ENCODE measurements at places on chromosomes 4 and X. TPM values are rescaled to one million over a fixed set of nuclear protein-coding genes. Genes with fewer than 3 reads are reported as not detected.
A peak's percentile ranks its signal among the peaks of the same experiment; 100 is the strongest.

DIPK2B gene
- 57.9 TPM for total RNA-seq

RNF175 gene
- not detected for total RNA-seq

DNA sequence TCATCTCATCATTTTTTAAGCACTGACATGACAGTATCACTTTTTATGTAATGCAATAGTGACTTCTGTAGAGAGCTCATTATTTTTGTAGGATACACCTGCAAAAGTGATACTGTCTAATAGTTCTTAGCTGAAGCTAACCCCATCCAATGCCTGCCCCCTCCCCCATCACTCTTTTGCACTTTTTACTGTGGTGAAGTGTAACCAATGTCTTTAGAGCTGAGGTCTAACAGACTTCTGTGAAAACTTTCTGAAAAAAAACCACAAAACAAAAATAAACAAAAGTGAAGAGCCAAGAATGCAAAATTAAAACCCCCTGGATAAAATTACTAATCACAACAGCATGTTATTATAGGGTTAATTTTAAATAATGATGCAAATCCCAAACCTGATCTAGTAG is 301.1 kb downstream of the ANK2 start:
- DNase-seq, result no peak

DNA sequence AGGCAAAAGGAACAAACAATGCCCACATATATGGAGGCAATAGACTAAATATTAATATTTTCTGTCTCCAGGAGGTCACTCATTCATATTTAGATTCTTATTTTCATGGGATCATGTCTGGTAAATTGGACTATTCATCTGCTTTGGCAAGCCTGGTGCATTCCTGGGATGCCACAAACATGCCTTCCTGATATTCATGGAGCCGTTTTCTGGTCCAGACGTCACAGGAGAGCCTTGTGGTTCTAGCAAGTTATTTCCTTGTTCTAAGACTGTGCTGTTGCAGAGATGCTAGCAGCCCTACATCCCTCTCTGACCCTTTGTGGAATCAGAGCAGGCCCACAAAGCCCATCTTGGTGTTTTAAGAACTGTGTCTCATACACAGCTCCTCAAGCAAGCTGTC is 16.1 kb upstream of the EXOSC9 start:
- DNase-seq, result peak; percentile 72

PGM2 gene
- 28.2 TPM for total RNA-seq

REST gene
- total RNA-seq, result 27.2 TPM

GRCh38 chrX:2712890-2713840 is 22.1 kb downstream of the CD99 start:
- no peak for DNase-seq

PITX2 gene
- total RNA-seq, result under 0.01 TPM

DNA sequence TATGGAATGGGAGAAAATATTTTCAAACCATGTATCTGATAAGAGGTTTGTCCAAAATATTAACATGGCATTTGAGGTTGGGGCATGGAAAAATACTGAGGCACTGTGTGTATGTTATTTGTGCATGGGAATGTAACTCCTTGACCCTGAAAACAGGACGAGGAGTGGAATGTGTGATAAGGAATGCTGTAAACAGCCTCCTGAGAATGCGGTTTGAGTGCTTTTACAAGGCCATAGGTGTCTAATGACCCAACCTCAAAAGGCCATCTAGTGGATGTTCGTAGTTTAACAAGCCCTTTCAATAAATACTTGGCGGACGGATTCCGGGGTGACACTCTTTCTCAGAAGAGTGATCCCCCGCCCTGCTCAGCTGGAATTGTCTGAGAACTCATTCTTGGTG is 162.9 kb upstream of the USP9X start:
- peak; percentile 80 for DNase-seq

- peak; percentile 12 for DNase-seq
Measured at GRCh38 chrX:81377329-81377728, 175.4 kb downstream of the SH3BGRL start.

DNA sequence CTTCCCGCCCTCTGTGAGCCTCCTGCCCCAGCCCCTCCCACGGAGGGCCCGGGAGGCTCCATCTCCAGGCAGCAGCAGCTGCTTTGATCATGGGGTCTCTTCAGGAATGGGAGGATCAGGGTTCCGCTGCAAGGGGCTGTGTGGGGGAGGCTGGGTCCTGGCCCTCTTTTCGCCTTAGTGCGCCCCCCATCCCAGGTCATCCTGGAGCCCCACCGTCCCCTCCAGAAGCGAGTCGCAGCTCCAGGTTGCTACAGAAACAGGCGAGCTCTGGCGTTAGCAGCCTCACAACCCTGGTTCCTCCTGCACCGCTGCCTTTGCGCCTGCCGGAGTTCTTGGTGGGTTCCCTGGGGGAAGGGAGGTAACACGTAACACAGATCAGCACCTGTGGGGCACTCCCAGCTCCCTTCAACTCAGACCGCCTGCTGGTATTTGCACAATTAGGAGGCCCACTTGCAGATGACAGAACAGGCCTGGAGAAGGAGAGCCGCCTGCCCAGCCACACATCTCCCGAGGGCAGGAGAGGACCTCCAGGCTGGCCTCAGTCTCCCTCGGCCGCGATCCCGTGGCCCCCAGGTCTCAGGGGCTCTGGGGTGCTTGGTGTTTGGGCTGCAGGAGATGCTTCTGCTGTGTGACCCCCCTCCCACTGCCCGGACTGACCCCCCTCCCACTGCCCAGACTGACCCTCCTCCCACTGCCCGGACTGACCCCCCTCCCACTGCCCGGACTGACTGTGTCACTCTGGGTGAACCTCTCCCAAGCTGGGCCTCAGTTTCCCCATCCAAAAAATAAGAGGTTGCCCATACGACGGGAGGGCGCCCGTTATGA is 64.2 kb upstream of the ADRA2C start:
- DNase-seq, result no peak

DNA sequence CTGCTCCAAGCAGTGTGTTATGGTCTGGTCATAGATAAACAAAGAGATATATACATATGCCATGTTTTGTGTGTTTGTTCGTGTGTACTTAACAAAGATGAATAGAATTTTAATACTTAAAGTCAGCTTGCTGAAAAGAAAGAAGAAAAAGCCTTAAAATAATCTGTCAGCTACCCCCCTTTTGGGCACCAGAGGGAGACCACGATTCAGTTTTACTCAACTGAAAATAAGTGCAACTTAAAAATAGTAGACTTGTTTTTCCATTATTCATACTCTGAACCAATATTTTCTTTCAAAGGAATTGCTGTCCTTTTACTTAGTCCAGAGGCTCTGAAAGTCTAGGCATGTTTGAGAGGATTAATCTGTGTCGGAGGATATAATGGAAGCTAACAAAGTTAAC is 181.7 kb upstream of the AGTR2 start:
- no peak for DNase-seq

UCP1 gene
- not detected for total RNA-seq

RAB41 gene
- total RNA-seq, result not detected

DNA sequence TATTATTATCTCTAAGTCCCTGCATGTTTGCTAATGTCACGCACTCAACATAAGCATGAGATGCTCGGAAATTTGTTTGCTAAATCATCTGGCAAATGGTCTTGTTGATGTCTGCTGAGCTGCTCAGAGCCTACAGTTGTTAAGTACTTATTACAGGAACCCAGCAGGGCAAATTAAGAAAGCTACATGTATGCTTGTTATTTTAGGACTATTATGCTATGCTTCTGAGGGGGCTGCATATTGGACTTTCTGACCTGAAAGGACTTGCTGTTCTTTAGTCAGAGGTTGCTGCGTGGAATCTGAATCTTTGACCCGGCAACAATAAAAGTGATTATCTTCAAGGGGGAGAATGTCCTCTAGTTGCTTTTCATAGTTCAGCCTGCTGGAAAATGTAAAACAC is 36.3 kb upstream of the TENM3 start:
- DNase-seq, result no peak

DNA sequence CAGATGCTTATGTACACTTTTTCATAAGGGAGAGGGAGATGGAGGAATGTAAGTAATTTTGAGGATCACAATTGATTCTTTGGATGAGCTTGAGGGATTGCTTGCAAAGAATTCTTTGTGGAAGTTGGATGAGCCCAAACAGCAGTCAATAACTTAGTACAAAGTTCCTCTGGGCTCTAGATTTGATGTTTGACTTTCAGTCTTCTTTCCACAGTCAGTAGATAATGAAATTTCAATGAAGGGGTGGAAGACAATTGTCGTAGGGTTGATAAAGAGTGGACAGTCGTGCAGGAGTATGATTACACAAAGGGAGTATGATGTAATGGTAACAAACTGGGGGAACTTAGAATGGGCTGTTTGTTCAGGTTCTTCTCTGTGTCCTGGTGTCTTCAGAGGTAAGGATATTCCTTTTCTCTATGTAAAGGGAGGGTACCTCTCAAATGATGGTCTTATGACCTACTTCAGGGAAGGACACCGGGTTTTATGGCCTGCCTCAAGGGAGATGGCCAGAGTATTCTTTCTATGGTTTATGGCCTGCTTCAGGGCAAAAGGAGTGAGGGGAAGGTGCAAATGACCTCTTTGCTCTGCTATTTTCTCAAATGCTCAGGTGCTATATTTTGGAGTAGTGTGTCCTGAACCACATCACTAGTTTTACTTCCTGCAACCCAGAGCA is 1.7 kb upstream of the ABRAXAS1 start:
- no peak for DNase-seq

NXF2B gene
- total RNA-seq, result not detected

USP17L18 gene
- total RNA-seq, result not detected

- no peak for DNase-seq
Measured at GRCh38 chrX:145524931-145525330, 277.6 kb downstream of the SPANXN1 start.

DNA sequence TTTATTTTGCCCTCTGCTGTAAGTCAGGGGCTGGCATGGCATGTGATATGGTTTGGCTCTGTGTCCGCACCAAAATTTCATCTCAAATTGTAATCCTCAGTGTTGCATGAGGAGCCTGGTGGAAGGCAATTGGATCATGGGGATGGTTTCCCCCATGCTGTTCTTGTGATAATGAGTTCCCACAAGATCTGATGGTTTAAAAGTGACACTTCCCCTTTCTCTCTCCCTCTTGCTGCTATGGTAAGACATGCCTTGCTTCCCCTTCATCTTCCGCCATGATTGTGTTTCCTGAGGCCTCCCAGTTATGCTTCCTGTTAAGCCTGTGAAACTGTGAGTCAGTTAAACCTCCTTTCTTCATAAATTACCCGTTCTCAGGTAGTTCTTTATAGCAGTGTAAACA is 72.0 kb upstream of the MSX1 start:
- no peak for DNase-seq

MAOB gene
- total RNA-seq, result not detected

GRCh38 chrX:108199691-108200090 is 108.1 kb downstream of the ATG4A start:
- peak; percentile 14 for DNase-seq

All from dermis microvascular lymphatic vessel endothelial cell (primary cell).